ENCODE measurements at places on chromosomes 6 and 20.

DNA sequence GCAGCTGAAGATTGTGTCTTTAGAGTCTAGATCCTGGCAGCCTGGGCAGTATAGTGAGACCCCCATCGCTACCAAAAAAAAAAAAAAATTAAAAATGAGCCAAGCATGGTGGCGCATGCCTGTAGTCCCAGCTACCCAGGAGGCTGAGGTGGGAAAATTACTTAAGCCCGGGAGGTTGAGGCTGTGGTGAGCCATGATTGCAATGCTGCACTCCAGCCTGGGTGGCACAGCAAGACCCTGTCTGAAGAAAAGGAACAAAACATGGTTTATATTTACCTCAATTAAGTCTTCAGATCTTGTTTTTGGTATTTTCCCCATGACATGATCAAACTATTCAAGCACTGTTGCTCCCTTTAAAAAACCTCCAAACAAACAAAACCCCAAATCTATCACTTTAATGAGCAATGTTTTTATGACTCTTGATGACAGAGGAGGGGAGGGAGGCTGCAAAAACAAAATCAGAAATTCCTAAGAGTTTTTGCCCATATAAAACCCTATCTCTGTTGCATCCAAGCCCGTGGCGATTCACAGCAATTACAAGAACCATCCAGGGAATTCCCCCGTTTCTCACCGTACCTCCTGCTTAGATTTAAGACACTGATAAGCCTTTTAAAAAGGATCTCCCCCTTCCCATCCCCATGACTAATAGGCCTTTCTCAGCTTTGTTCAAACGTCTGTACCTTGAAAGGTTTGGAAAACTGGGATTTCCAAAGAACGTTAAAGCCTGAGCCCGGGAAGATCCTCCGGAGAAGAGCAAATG is 259.9 kb downstream of the BMP7 start:
- no peak for DNase-seq

DNA sequence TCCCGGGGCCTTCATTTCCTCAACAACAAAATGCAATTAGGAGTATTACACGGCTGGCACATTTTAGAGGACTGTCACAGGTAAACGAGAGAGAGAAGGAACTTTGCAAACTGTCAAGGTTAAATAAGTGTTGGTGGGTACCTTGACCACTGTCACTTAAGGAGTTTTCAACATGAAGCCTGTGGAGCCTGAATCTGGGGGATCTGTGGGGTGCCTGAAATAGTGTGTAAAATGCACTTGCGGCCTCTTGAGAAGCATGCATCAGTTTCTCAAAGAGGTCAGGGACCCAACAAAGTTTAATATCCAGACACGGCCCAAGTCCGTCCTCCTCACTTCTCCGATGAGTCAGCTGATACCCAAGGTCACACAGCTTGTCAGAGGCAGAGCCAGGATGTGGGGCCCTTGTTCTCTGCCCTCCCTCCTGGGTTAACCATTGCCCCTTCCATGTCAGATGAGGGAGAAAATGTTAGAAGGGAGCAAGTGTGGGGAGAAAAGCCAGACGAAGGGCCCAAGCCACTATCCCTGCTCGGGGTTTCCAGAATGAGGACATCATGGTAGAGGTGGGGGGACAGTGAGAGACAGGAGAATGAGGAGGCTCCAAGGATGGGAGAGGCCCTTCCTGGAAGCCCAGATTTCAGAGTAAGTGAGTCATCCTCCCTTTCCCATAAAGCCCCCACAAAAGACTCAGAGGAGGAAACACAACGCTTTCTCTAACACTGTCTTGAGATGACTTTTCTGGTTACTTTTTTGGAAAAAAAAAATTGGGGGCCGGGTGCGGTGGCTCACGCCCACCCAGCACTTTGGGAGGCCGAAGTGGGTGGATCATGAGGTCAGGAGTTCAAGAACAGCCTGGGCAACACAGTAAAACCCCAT is 42.2 kb downstream of the C6orf132 start:
- DNase-seq, result no peak

GRCh38 chr6:150167479-150167873 is 24.6 kb downstream of the PPP1R14C start:
- DNase-seq, result no peak

DNA sequence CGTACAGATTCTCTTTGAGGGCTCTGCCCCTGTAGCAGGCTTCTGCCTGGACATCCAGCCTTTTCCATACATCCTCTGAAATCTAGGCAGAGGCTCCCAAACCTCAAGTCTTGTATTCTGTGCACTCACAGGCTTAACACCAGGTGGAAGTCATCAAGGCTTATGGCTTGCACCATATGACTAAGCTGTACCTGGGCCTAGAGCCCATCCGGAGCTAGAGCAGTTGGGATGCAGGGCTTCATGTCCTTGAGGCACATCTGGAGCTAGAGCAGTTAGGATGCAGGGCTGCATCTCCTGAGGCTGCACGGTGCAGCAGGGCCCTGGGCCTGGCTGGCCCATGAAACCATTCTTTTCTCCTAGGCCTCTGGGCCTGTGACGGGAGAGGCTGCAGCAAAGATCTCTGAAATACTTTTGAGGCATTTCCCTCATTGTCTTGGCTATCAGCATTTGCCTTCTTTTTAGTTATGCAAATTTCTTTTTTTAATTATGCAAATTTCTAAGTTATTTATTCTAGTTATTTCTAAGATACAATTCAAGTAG is 98.7 kb downstream of the CD24 start:
- DNase-seq, result no peak
